ENCODE measurements at places on chromosomes 3 and 15.

GRCh38 chr3:52679199-52679538 is 6.5 kb downstream of the PBRM1 start:
- no peak for DNase-seq

DNA sequence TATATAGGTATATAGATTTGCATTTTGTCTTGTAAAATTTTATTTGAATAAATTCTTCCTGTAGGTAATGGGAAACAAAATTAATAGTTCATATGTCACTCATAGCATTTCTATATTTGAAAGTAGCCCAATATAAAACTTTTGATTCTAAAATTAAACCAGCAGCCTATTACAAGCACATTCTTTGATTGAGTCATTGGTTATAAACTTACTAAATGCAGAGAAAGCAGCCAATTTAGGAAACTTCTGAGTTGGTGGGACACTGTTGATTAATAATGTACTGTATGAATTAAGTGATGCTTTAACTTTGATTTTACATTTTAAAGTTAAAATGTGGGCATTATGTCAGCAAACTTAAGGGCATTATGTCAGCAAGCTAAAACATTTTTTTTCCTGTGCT is 34.5 kb downstream of the NR1D2 start:
- DNase-seq, result no peak

- DNase-seq, result peak; percentile 99
These were observed 135.8 kb upstream of the RORA start for GRCh38 chr15:61364871-61365270.

DNA sequence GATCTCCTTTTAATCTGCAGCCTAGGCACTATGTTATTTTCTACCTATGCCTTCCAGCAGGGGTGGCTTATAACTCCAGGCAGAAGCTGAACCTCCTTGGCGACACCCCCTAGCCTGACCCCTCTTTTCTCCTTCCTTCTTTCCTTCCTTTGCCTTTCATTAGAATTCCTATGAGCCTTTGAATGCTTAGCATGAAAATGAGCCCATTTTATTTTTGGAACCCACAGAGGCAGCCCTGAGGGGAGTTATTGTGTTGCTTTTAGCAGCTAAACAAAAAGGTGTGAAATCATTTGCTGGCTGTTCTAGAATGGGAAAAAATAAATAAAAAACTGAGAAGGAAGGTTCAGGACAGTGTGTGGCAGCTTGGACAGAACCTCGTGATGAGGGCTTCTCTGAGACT is 164.6 kb upstream of the ICE2 start:
- no peak for DNase-seq

DNA sequence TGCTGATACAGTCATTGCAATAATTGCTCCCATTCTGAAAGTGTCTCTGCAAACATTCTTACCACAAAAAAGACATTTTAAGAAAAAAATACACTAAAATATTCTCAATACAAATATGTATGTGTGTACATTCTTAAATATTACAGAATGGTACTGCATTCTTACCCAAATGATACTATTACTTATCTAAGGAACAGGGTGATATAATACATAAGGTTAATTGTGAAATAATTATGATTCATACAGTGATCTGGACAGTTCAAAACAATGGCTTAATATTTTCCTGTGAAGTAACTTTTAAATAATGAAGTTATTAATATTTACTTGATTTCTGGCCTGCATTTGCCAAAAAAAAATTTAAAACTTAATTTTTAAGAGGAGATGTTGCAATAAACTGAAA is 694.6 kb downstream of the TUSC7 start:
- DNase-seq, result no peak

DNA sequence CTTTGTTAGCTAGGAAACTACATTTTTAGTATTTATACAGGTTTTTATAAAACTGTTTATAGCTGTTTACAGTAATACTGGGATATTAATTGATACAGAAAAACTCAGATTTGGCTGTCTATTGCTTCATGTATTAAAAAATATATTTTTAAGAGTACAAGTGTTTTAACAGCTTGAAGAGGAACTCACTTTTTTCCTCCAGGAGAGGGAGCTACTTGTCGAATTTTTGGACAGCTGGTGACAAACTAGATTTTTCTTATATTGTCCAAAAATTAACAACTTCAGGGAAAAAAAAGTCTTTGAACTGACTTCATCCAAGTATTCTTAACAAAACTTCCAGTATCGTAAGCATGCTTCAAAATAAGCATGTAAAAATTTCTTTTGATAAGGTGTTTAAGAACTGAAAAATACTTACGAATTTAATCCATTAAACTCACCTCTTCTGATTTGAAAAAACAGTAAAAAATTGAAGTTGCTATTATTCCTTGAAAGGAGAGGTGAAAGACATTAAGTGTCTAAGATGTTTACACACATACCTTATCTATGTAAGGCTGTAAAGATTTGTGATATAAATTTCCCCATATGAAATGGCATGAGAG is 4.0 kb downstream of the DIPK2A start:
- peak; percentile 73 for DNase-seq

- DNase-seq, result peak; percentile 91
These were observed 61.3 kb upstream of the VGLL4 start for GRCh38 chr3:11705049-11705448.

GRCh38 chr3:71388535-71389120 is 194.9 kb downstream of the FOXP1 start:
- no peak for DNase-seq

- DNase-seq, result no peak
These were observed 118.3 kb downstream of the GALK2 start for GRCh38 chr15:49288391-49288790.

DNA sequence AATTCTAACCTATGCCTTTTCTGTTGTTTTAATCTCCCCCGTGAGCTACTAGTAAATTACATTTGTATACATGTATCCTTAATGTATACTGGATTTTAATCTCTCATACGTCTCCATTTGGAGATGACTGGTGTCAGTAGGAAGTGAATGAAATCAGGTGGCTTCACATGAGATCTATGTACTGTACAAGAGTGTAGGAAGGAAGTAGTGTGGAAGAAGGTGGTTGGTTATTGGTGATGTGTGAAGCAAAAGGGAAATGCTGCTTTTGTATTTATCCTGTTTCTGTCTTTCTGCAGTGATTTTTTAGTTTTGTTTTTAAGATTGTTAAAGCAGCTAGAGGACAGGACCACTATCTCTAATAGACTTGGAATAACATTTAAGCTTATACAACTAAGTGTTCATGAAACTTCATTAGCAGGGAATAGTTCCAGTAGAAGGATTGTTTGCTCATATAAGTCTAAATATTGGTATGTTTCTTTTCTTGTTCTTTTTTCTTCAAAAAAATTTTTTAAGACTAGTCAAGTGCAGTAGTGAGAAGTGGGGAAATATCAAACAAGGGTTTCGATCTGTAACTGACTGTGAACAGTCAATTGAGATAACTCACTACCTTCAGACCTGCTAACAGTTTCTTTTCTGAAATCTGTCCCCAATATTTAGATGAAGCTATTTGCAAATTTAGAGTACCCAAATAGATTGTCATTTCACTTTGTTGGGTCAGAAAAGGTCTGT is 15.3 kb downstream of the SNX1 start:
- DNase-seq, result no peak

DNA sequence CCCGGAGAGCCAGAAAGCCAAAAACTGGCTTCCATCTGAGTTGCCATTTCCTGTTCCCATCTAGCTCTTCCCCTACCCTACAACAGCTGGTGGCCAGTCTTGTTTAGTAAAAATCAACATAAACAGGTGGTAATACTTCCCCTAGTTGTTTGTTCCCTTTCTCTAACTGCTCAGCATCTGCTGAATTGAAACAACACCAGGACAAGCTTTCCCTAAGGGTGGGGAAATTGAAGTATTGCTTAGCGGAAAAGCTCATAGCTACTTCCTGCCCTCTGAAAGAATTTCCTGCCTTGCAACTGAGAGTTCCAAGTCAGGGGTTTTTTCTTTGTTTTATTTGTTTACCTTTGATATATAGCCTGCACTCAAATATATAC is 66.8 kb downstream of the HMG20A start:
- DNase-seq, result peak; percentile 25

- no peak for DNase-seq
These were observed 118.0 kb downstream of the SEC22A start for GRCh38 chr3:123319760-123320159.

- DNase-seq, result peak; percentile 92
These were observed 28.0 kb upstream of the LACTB start for GRCh38 chr15:63093486-63094205.

- no peak for DNase-seq
These were observed 34.2 kb downstream of the TXNRD3 start for GRCh38 chr3:126620738-126621137.

DNA sequence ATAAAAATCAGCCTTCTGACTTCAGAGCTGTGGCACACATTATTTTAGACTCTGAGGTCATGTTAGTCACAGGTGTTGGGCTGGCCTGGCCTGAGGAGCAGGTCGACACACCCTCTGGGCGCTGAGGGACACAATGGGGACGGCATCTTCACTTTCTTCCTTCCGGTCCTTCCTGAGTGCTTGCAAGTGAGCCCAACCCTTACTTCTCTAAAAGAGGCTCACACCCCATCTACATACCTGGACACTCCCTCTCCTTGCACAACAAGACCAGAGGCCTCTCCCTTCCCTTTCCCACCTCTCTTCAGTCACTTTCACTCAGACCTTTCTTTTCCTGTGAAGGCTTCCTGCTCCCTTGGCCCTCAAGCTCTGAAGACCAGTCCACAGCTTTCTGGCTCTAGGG is 85.4 kb downstream of the XXYLT1 start:
- DNase-seq, result no peak

GRCh38 chr3:195570344-195570743 is 13.4 kb downstream of the APOD start:
- DNase-seq, result no peak

GRCh38 chr3:172410702-172411477 is 37.4 kb downstream of the GHSR start:
- DNase-seq, result no peak

DNA sequence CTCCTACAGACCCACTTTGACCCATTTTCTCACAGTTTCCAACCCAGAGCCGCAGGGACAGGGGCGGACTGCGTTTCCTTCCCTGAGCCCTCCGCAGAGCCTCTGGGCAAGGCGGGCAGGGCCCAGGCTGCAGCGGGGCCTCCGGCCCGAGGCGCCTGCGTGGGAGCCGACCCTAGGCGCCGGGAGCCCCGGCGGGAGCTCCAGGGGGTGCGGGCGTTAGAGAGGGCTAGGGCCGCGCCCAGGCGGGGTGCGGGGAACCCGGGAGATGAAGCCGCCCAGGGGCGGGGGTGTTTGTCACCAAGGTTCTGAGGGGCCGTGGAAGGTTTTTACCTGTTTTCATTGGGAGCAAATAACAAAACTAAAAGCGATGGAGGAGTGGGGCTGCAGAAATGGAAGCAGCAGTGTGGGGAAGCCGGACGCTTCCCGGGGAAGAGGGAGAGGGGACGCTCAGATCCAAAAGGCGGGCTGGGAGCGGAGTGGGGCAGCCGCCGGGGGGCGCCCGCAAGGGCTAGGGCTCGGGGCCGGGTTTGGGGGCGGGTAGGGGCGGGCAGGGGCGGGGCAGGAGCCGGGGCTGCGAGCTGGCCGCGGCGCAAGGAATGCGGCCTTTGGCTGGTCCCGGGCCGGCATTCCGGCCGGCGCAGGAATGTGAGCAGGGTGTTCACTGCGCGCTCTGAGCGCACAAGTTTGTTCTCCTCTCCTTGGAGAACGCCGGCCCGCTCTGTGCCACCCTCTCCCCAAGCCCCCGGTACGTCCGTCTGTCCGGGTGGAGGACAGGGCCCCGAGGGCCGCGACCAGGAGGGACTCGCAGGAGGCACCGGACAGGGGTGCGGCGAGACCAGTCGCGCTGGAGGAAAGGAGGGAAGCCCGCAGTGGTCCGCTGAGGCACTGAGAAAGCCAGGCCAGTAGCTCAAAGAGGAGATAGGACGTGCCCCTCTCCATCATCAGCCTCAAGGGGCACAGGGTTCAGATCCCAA is 61.1 kb downstream of the AMOTL2 start:
- DNase-seq, result no peak

DNA sequence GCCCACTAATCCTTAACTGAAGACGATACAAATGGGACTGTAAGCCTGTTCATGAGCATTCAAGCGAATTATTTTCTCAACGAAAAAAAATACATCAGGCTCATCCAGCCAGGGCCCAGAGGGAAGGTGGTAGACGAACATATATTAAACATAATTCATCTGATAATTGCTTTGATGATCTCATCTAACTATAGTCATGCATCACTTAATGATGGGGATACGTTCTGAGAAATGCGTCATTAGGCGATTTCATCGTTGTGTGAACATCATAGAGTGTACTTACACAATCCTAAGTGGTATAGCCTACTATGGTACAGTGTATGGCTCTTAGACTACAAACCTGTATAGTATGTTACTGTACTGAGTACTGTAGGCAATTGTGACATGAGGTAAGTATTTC is 10.0 kb upstream of the SPINK8 start:
- no peak for DNase-seq
